ENCODE measurements at places on chromosomes 11 and 22.

DNA sequence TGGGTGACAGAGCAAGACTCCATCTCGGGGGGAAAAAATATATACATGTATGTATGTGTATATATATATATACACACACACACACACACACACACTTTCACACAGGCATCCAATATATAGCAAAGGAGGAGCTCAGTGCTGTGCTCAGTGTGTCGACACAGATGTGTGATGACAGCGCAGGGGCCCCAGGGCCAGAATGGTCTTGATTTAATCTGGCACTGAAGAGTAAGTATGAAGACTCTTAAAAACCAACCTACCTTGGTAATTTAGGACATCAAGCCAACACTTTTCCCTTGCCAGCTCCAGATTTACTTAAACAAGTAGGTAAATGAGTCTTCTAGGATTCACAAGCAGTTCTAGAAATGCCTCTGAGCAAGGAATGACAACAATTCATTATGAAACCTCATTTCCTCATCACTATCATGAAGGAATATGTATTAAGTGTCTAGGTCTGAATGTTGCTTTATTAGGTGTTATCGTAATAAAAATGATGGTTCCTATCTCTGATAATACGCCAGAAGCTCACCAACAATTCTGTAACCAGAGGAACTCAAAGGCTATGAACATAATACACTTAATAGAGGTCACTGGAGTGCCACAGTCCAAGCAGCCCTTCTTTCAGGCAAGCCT, 71.5 kb downstream of the SGSM3 start:
- DNase-seq: peak; percentile 7

DNA sequence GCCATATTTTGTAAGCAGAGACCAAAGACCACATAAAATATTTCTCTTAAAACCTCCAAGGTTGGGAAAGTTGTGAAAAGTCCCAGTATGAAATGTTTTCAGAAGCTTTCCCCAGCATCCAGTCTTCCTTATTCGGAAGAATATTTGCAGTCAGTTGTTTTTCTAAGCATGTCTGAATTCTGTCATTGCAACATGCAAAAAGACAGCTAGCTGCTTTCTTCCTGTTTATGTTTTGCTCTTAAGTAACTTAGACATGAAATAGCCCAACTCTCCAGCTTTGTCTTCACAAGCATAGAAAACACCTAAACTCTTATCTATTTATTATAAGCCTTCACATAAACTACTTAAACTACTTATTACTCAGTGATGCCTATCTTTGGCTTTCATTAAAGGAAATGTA, 57.9 kb upstream of the MMP13 start:
- no peak for DNase-seq

- no peak for DNase-seq
Measured at GRCh38 chr22:27022274-27022895, 365.0 kb downstream of the MIAT start.

DNA sequence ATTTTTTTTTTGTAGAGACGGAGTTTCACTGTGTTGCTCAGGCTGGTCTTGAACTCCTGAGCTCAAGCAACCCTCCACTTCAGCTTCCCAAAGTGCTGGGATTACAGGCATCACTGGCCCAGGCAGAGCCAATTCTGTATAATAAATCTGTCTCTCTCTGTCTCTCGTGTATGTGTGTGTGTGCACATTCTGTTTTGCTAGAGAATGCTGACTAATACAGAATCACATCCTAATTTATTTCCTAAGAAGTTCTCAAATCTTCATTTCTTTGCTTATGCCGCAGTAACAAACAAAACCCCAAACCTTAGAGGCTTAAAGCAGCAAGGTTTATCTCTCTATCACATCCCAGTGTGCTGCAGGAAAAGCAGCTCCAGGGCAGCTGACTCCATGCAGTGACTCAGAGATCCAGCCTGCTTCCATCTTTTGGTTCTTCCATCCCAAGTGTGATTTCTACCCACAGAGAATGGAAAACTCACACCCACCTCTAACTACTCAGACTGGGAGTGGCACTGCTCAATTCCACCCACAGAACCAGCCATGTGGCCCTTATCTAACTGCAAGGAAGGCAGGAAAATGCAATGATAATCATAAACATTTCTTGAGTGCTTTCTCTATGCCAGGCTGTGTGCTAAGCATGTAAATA, 35.1 kb upstream of the LRRC10B start:
- no peak for DNase-seq

DNA sequence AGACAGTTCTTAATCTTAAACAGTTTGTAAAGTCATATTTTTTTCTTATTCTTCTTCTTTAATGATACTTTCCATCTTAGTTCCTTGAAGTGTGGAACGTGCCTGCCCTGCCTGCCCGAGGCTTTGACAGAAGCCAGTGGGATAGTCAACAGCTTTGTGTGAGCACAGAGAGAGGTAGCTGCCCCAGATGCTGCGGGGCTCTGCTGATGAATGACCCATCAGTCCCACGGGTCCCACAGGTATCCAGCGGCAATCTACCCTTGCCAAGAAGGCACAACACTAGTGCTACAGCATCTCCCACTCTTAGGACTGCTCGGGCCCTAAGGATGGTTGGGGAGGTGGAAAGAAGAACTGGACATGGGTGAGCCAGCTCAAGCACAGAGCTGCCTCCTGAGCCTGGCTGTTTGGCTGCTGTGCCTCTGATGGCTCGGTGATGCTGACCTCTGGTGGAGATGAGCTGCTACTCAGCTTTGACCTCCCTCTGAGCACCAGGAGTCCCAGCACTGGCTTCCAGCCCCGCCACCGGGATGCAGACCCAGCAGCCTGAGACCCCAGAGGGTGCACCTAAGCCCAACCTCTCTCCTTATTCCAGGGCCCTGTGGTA, 11.8 kb upstream of the APLNR start:
- peak; percentile 61 for DNase-seq

DNA sequence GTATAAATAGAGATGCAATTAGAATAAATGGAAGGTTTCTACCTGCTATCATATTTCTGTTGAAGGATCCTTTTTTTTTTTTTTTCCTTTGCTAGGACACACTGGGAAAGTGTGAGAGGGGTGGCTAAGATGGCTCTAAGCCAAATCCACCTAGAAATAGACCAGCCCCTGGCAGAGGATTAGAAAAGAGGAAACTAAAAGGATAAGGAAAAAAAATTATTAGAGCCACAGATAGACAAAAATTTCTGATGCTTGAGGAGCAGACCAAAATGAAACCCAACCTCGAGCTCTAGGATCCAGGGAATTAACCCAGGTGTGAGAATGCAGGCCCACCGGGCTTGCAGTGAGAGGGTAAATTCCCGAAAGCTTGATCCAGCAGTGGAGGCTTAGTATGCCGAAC, 262.3 kb downstream of the CADM1 start:
- no peak for DNase-seq

- DNase-seq: no peak
Measured at GRCh38 chr11:108199446-108200321, 22.8 kb downstream of the NPAT start.

DNA sequence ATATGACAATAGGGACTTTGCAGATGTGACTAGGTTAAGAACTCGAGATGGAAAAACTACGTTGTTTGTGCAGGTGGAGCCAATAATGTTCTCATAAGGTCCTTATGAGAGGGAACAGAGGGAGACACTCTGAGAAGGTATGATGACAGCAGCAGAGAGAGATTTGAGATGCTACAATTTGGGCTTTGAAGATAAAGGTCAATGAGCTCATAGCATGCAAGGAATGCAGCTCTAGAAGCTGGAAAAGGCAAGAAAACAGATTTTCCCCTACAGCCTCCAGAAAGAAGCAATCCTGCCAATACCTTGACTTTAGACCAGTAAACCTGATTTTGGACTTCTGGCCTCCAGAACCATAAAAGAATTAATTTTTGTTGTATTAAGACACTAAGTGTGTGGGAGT, 21.1 kb downstream of the FAM76B start:
- DNase-seq: no peak

GRCh38 chr11:121048464-121049233, 24.7 kb downstream of the TBCEL start:
- no peak for DNase-seq

DNA sequence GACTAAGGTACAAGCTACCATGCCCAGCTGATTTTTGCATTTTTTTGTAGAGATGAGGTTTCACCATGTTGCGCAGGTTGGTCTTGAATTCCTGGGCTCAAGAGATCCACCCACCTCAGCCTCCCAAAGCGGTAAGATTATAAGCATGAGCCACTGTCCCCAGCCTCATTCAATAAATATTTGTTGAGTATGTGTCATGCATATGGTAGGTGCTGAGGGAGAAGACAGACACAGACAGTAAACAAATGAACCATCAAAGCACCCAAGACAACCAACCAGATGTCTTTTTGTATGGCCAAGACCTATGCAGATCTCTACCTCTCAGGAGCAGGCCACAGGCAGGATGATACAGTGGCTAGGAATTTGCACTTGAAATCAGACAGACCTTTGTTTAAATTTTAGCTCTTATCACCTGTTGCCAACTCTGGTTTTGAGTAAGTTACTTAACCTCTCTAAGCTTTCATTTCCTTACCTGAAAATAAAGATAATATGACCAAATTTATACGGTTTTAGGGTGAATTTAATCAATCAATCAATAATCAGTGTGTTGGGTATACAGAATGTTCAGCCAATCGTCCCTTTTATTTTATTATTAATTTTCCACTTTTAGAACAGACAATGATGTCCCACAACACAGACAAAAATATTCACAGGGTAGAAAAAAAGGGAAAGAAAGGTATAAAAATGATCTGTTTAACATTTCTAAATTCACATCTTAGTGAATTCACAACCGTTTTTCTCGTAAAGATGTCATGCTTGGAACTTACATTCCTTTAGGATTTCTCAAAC, 128.2 kb downstream of the SGSM3 start:
- DNase-seq: no peak

DNA sequence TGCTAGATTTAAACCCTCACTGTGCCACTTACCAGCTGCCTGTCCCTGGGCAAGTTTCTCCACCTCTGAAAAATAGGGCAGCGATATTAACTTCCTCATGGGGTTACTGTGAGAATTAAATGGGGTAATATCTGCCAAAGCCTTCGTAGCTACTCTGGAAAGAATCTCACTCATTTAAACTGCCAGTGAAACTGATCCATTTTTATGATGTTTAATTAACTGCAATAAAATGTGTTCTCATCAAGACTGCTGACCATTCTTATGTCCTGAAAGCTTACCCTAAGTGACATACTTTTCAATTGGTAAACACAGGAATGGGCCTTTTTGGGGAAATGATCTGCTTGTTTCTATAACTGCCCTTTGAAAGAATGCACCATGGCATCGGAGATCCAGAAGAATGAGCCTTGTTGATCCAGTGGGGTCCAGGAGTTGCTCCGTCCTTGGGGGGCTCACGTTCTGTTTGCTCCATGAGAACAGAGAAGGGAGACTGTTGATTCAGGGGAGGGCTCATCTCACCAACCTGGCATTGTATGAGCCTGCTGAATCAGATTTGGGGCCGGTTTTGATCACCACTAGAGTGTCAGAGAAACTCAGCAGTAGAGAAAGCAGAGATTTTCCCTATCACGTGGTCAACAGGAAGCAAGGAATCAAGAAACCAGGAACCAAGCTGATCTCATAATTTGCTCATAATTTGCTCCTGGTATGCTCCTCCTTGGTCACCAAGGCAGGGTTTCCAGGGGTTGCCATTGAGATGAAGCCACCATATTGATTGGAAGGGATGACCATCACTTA, 7.0 kb upstream of the CCDC86 start:
- DNase-seq: no peak

GRCh38 chr11:102630598-102631448, 5.7 kb upstream of the MMP20 start:
- DNase-seq: no peak

DNA sequence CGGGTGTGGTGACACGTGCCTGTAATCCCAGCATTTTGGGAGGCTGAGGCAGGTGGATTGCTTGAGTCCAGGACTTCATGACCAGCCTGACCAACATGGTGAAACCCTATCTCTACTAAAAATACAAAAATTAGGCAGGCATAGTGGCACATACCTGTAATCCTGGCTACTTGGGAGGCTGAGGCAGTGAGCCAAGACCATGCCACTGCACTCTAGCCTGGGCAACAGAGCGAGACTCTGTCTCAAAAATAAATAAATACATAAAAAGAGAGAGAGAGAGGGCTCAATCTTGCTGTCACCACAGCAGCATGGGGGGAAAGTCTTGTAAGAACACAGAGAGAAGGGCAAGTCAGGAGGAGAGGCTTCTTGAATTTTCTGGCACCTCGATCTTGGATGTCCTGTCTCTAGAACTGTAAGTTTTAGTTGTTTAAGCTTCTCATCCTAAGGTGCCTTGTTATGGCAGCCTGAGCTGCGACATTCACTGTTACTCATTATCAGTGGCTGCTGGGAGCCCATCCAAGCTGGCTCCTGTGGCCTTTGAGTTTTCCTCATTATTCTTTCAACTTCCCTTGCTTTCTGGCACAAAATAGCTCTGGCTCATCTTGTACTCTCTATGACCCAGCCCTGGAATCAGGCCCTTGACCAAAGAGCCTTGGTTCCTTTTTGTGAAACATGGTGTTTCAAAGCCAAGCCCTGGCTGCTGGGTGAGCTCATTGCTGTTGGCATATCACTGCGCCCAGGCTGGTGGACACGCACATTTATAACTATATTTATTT, 8.0 kb upstream of the PSMC3 start:
- no peak for DNase-seq

- no peak for DNase-seq
Measured at GRCh38 chr11:7889985-7890384, 41.1 kb downstream of the OR10A6 start.

DNA sequence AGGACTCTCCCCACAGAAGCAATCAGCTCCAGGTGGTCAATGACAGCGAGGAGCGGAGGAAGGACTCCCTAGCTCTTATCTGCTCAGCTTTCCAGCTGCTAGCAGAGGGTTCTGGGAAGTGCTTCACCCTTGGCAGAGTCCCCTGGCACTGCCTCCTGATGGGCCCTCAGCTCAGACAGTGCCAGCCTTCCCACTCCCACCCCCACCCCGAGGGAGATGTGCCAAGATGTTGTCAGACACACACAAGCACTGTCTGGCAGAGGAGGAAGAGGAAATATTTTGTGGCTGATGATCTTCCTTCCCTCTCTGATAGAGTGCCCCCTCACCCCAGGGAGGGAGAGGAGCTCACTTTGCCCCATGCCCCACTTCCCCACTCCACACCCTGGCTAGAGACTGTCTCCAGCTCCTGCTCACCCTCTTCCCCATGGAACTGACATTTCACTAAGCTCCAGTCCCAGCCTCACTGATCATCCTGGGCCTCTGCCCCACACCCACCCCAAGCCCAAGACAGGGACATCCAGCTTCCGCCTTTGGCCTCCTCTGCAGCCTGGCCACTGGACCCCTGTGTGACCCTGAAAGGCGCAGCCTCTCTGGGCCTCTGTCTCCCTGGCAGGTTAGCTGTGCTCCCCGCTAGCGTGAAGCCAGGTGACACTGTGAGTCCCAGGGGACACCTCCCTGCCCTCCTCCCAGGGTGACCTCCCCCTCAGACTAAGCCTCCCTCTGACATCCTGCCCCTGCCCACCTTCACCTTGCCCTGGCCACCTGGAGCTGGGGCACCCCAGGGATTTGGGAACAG, 44.5 kb downstream of the SLCO2B1 start:
- DNase-seq: no peak

Measured in T47D (cell line).